Cerebellar nuclear complex (tissue), 1 donor: ENCODE measurements at places on chromosomes 5 and 9.

- DNase-seq: no peak
Measured at GRCh38 chr5:129173771-129174170, 79.2 kb downstream of the ISOC1 start.

DNA sequence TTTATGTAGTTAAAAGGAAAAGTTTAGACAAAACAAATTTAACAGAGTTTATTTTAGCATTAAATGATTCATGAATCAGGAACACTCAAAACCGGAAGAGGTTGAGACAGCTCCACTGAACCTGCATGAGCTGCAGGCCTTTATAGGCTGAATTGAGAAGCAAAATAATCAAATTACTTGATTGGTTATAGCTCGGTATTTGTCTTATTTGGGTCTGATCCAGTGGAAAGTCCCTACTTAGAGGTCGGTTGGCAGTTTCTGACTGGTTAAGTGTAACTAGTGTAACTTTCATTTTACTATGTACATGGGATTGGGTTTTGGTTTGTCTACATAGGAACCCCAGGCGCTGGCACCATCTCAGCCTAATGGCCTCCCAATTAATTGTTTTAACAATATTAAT, 74.1 kb upstream of the PIK3R1 start:
- DNase-seq: no peak

DNA sequence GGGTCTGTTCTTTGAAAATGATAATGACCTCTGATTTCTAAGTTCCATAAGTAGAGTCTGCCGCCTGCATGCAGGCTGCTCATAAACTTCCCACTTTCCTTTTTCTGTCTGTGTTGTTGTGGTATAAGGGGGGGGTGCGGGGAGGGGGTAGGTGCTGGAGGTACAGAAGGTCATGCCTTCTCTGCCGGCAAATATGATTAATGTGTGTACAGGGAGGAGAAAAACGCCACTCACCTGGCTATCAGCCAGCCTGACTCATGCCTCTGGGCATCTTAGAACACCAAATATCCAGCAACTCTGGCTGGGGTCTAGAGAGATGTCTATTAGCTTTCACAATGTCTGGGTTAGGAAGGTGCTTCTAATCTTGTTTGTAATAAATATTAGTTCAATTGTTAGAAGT, 128.3 kb downstream of the EFNA5 start:
- DNase-seq: no peak

GRCh38 chr5:61010467-61011454, 65.8 kb downstream of the NDUFAF2 start:
- DNase-seq: no peak
